Mesenteric fat pad (tissue), 1 donor: ENCODE measurements at places on chromosomes 5 and 9. TPM values are rescaled to one million over a fixed set of nuclear protein-coding genes. Genes with fewer than 3 reads are reported as not detected.

GRCh38 chr5:16841416-16841815 lies 94.7 kb downstream of the MYO10 start:
- no peak for DNase-seq

CKMT2 gene
- total RNA-seq, result 18.9 TPM

- no peak for DNase-seq
These were observed 75.5 kb downstream of the PTPN3 start for GRCh38 chr9:109422641-109423040.

- DNase-seq, result no peak
These were observed 76.1 kb upstream of the ASS1 start for GRCh38 chr9:130368631-130369103.

TCF7 gene
- total RNA-seq, result 3.9 TPM

POU5F2 gene
- 1.9 TPM for total RNA-seq

DNA sequence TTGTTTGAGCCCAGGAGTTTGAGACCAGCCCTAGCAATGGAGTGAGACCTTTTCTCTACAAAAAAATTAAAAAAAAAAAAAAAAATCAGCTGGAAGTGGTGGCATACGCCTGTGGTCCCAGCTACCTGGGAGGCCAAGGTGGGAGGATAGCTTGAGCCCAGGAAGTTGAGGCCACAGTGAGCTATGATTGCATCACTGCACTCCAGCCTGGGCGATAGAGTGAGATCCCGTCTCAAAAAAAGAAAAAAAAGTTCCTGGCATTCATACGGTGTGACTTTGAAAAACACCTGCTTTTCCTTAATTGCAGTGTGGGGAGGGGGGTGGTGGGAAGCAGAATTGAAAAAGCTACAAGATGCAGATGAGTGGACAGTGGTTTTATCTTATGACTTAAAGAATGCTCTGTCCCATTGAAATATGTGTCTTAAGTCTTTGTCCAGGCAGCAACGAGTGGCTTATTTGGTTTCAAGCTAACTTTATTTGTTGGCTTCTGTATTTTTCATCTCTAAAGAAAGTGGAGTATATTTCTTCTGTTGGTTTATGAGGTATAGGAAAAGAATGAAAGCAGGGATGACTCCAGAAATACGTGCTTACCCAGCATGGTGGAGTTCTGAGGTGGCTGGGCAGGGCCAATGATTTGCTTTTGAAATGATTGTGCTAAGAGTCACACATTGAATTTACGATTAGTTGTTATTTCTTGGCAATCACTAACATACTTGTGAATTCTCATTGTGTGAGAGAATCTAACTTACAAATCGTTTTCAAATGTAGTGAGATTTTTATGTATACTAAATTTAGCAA lies 27.8 kb downstream of the ROPN1L start:
- no peak for DNase-seq

PCDHB5 gene
- total RNA-seq, result 1.5 TPM

RANBP3L gene
- not detected for total RNA-seq
